ENCODE measurements at places on chromosomes 6 and 20.

- DNase-seq, result no peak
These were observed 33.2 kb downstream of the ADGRF5 start for GRCh38 chr6:46888578-46888977.

- DNase-seq, result no peak
These were observed 323.2 kb downstream of the ADGRB3 start for GRCh38 chr6:68958327-68958726.

- no peak for DNase-seq
These were observed 71.1 kb upstream of the BCLAF1 start for GRCh38 chr6:136360783-136361182.

GRCh38 chr6:136012943-136013342 lies 161.4 kb downstream of the PDE7B start:
- no peak for DNase-seq

DNA sequence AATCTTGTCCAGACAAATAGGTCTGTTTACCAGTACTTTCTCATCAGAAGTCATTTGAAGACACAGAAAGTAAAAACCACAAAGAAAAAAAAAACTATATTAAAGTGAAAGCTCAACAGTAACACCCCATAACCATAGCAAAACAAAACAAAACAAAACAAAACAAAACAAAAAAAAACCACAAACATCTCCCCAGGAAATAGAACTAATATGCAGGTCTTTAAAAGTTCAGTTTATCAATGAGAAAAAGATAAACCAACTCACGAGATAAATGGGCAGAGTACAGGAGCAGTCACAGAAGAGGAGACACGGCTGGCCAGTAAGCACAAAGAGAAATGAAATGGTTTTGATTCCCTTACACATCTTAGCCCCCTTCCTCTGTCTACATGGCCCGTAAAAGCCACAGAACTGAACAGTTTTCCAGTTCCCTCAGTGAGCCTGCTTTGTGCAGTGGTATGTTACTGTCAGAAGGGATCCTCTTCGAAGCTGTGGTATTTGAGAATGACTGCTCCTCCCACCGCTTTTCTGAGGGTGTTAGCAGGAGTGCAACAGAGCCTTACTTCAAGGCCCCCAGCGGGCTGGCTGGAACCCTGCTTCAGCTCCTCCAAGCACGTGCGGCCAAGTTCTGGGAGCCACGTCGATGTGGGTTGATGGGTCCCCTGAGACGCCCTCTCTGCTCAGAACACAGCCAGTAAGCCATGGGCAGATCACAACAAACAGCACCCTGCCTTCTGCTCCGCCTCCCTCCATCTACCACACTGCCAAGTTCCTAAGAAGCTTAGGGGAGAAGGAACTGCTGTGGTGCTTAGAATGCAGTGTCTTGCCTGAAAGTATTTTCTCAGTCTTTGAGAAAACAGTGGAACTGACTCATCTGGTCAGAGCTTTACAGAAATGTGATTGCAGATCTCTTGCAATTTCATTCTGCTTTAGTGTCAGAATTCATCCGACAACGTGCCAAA lies 14.0 kb downstream of the UST start:
- peak; percentile 36 for DNase-seq
